MCF 10A (cell line): ENCODE measurements at places on chromosomes 6 and 20. TPM values are rescaled to one million over a fixed set of nuclear protein-coding genes. Genes with fewer than 3 reads are reported as not detected.

DNA sequence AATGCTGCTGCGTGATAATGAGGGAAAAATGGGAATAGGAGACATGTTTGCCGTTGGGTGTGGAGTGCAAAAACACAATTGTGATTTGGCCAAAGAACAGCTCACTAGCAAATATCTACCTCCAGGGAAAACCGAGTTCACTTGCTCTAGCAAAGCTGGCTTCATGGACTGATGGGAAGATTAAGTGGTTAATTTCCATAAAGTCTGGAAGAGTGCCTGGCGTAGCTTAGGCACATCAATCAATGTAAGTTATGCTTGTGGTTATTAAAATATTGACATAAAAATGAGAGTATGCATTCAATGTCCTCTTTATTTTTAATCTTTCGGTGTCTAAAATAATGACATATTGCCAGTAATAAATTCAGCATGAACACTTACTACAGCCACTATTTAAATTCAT is 267.5 kb downstream of the SMOC2 start:
- DNase-seq, result no peak
- H3K4me3 ChIP-seq, result no peak overlapping the region
- H3K27me3 ChIP-seq, result peaks cover 47% of the 10 kb centered on the region

DNA sequence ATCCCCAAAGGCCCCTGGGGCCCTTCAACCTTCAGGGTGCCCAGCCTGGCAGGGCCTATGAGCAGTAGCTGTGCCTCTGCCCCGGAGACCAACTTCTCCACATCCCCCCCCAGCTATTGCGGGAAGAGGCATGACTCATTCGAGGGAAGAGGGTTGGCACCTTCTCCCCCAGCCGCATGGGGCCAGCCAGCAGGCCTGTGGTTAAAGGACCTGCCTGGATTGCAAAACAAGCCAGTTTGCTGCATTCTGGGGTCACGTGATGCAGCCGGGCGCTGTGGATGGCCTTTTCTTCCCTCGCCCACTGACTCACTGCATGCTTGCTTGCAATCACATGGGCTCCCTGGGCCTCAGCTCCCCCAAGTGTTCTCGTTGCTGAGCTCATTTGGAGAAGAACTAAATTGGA is 182.5 kb downstream of the MAFB start:
- peak; percentile 99 for DNase-seq
- H3K4me1 ChIP-seq, result peaks cover 41% of the 10 kb centered on the region
- H3K4me3 ChIP-seq, result no peak overlapping the region
- no peaks in the 10 kb centered on the region for H3K27me3 ChIP-seq
- H3K27ac ChIP-seq, result peak overlapping the region; percentile 74

DNA sequence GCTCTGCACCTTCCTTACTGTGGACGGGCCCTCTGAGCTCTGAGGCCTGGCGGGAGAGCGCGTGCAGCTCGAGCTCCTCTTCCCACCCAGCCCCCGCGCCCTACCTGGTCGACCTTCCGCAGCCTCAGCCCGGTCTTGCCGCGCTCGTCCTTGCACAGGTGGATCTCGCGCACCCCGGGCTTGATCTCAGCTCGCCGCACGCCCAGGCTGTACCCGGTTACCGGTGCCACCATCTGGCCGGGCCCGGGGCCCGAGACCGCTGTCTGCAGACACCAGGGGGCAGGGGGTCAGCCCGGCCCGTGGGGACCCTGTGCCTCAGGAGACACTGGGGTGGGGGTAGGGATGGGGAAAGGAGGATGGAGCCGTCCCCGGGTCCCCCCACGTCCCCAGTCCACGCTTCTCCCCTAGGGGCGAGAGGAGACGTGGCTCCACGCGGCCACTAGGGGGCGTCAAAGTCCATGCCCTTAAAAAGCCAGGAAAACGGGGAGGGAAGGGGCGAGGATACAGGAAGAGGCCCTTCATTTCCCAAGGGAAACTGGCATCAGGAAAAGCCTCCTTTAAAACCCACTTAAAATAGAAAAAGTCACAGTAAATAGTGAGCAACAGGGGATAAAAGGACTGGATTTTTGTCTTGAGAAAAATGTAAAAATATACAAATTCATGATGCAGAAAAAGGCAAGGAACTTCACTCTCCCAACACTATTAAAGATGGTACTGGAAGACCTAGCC is 15.5 kb downstream of the SDCBP2 start:
- H3K27ac ChIP-seq, result no peak overlapping the region
- H3K4me3 ChIP-seq, result no peak overlapping the region
- H3K4me1 ChIP-seq, result no peaks in the 10 kb centered on the region
- peak; percentile 68 for DNase-seq
- H3K27me3 ChIP-seq, result no peaks in the 10 kb centered on the region

GRCh38 chr6:227074-227782 is 65.1 kb upstream of the DUSP22 start:
- H3K4me1 ChIP-seq, result peaks cover 22% of the 10 kb centered on the region
- H3K4me3 ChIP-seq, result no peak overlapping the region
- no peaks in the 10 kb centered on the region for H3K27me3 ChIP-seq
- no peak overlapping the region for H3K27ac ChIP-seq
- DNase-seq, result no peak
- no peaks in the 10 kb centered on the region for H3K36me3 ChIP-seq

DNA sequence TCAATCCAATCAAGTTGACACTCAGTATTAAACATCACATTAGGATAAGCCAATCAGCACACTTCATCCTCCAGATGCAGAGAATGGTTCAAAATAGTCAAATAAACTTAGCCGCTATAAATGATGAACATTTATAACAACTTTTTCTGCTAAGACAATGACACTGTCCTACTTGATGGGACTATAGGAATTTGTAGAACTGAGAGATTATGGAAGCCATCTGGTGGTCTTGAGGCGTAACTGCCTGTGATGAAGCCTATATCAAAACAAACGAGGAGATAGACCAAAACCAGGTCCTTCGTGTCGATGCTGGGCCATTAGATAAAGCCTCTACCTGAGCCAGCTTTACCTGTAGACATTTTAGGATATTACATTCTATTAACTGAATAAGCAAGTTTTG is 631.1 kb downstream of the COL12A1 start:
- peak; percentile 44 for DNase-seq
- H3K36me3 ChIP-seq, result no peaks in the 10 kb centered on the region
- H3K4me1 ChIP-seq, result peaks cover 19% of the 10 kb centered on the region
- H3K27me3 ChIP-seq, result no peaks in the 10 kb centered on the region

DNA sequence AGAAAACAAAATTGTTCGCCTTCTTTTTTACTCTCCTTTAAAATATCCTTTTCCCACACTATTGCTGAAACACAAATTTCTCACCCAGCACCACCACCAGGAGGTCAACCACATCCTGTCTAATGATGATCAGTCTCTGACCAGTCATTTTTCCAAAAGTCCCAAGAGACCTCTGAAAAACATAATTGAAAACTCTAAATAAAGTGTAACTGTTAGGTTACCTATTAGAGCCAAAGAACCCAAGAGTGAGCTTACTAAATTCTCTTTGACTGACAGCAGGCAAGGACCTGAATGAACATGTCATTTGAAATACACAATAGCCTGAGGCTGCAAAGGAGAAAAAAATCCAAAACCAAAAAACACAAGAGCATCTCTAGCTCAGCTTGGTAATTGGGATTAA is 735.4 kb downstream of the CBLN4 start:
- no peak for DNase-seq
- H3K4me1 ChIP-seq, result no peaks in the 10 kb centered on the region
- H3K4me3 ChIP-seq, result no peak overlapping the region
- no peaks in the 10 kb centered on the region for H3K27me3 ChIP-seq

Gene SLC32A1
- not detected in 2 replicates for total RNA-seq
